ENCODE measurements at places on chromosomes 5 and 9.

DNA sequence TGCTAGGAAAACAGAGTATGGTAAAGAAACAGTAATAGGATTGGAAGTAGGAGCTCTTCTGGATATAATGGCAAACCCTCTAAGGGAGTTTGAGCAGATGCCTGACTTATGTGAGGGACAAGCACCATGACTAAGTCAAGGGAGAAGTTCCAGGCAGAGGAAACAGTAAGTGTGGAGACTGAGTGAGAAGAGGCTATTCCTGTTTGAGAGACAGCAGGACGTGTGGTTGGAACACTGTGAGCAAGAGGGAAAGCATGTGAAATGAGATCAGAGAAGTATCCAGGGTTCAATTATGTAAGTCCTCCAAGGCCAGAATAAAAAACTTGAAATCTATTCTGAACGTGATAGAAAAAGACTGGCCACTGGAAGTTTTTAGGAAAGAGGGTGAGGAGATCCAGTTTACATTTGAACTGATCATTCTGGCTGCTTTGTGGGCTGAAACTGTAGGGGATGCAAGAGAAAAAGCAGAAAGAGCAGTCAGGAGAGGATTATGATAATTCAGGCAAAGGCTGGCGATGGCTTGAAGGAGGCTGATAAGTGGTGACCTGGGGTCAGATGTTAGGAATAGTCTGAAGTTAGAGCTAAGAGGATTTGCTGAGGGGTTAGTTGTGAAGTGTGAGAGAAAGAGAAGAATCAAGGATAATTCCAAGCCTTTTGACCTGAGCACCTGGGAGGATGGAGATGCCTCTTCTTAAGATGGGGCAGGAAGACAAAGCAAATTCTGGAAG is 19.2 kb downstream of the DMAC1 start:
- no peak for DNase-seq

- no peak for DNase-seq
Observed at GRCh38 chr9:9963841-9964240, 649.0 kb downstream of the PTPRD start.

- no peak for DNase-seq
Observed at GRCh38 chr9:128553728-128554127, 1.3 kb downstream of the SPTAN1 start.

- DNase-seq, result no peak
Observed at GRCh38 chr5:10308844-10309243, 1.1 kb upstream of the CMBL start.

GRCh38 chr5:8391911-8392310 is 523.0 kb downstream of the MTRR start:
- DNase-seq, result no peak

DNA sequence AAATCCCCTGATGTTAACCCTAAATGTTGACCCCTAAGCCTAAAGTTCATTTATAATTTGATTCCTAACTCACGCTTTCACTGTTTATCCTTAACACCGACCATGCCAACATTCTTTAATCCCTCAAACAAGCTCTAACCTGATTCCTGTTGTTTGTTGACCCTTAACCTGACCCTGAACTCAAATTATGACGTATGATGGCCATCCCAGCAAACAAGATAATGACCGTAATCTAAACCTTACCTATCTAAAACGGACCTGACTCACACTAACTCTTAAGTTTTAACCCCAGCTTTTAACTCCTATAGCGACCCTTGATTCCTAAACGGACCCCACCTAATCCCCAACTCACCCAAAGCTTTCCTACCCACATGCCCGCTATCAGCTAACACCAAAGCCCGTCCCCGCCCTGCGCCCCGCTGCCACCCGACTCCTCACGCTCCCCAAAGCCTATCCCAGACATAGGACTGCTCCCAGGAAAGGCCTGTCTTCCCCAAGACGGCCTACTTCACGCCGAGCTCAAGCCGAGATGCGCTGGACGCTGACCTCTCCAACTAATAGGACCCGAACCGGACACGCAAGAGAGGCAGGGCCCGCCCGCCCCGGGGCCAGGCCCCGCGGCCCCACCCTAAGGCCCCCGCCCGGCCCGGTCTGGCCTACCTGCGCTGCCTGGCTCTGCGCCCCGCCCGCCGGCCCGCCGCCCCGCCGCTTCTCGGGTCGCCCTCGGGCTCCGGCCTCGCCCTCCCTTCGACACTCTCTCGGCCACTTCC is 395 bp downstream of the TLN1 start:
- DNase-seq, result no peak

DNA sequence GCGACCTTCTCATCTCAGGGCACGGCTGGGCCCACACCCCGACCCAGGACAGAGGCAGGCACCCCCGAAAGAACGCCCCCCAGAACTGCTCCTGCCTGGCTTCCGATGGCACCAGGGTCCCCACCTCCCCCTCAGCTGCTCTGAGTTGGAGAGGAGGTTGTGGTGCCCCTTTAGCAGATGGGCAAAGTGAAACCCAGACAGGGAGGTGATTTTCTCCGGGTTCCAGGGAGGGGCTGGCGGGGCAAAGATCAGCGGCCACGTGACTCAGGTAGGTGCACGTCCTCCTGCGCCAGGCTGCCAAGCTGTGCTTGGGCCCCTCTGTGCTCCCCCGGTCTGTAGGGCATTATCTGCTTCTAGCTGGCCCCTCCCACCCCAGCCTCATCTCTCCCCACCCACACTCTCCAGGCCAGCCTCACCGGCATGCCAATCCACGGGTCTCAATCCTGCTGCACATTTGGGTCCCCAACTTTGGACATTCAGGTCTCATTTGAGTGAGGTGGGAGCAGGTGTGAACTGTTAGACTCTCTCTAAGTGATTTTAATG is 85.1 kb upstream of the RAPGEF1 start:
- DNase-seq, result no peak

GRCh38 chr5:124997186-124997893 is 250.9 kb upstream of the ZNF608 start:
- no peak for DNase-seq

GRCh38 chr5:32261198-32261597 is 51.5 kb downstream of the MTMR12 start:
- no peak for DNase-seq

GRCh38 chr5:100446879-100447430 is 88.2 kb upstream of the FAM174A start:
- DNase-seq, result no peak

- no peak for DNase-seq
Observed at GRCh38 chr9:20340511-20340861, 281.8 kb downstream of the MLLT3 start.

DNA sequence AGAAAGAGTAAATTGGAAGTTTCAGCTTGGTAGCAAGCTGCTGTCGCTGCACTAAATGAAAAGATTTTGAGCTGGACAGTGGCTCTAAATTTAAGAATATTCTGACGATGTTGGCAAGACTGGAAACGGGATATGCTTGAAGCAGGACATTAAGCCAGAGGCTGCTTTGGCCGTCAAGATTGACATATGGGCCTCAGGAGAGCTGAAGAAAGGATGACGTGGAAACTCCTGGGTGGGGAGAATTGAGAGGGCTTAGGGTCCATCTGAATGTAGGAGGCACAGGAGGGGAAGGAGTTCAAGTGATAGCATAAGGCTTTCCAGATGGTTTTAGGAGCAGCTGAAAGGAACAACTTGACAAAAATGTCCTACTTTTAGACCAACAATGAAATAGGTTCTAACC is 108.9 kb downstream of the PAPPA start:
- no peak for DNase-seq

GRCh38 chr9:129374651-129375050 is 196.6 kb upstream of the IER5L start:
- no peak for DNase-seq

- no peak for DNase-seq
Observed at GRCh38 chr9:105993116-105993854, 298.9 kb downstream of the TMEM38B start.

DNA sequence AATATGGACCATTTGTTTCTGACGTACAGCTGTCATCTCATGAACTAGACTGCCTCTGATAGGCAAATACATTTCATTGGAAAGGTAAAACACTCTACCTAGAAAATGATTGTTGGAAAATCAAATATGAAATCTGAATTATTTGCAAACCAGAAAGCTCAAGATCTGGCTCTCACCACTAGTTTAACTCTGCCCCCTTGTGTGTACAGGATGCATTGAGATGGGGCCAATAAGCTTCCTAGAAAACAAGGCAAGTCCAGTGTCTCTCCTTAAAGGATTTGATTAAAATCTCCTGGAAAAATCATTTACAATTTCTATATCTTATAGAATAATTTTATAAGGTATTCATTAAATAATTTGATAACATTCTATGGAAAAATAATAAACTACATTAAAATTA is 311.9 kb upstream of the ANKH start:
- DNase-seq, result no peak

DNA sequence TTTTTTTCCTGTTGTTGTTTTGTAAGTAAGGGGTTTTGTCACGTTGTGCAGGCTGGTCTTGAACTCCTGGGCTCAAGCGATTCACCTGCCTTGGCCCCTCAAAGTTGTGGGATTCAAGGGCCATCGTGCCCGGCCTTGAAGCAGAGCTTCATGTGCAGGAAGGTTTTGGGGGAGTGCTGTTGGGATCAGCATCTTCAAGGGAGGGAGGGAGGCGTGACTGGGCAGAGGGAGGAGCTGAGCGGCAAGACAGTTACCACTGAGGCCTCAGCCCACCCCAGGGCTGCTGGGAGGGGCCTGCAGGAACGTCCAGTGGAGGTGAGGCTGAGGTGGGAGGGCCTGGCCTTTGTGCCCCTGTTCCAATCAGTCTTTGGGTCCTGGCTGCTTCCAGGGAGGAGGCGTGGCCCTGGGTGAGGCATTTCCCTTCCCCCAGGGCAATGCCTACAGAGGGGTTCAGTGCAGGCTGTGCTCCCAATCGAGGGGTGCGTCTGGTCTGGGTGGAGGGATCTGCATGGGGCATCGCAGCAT is 21.4 kb downstream of the OR2V1 start:
- DNase-seq, result no peak

GRCh38 chr5:32621256-32621655 is 35.9 kb downstream of the SUB1 start:
- no peak for DNase-seq

DNA sequence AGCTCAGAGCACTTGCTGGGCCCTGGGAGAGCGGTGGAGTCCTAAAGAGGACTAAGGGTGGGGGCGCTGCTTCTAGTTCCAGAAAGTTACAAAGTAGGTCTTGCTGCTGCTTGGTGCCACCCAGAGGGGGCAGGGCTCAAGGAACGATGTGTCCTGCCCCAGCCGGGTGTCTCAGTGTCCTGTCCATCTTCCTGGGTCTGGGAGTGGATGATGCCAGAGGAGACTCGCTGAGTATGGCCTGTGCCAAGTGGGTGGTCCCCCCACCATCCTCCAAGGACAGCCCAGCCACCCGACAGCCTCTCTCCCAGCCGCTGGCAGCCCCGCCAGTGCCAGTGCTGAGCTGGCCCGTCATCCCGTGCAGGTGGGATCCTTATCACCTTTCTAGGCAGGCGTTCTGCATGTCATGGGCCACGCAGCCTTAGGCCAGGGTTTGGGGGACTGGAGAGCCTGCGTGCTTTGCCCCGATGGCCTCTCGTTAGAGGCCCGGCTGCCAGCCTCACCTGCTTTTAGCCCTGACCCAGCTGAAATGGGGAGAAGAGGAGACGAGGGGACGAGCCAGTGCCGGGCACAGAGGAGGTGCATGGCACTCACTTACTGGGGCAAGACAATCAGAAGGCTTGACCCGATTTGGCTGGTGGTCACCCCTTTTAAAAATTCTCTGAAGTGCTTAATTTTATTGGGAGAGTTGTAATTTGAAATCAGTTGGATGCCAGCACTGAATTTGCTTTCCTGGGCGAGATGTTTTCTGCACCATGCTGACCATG is 5.6 kb downstream of the WNK2 start:
- no peak for DNase-seq

GRCh38 chr5:73436535-73437100 is 12.0 kb downstream of the FOXD1 start:
- DNase-seq, result no peak

DNA sequence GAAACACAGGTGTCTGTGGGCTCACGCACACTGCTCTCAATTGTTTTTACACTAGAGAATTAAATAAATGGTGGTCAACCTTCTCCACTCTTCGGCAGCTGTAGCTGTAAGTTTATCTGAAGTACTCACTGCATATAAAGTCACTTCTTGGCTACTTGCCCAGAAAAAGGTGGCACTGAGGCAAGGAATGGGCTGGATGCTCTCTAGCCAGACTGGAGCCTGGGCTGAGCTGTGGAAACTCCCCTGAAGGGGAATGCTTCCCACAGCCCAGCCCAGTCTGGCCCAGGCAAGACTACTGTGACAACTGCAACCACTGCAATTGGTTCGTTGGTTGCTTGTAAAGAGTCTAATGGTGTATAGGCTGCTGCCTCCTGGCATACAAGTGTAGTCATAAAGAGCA is 4.5 kb downstream of the LEAP2 start:
- DNase-seq, result no peak

DNA sequence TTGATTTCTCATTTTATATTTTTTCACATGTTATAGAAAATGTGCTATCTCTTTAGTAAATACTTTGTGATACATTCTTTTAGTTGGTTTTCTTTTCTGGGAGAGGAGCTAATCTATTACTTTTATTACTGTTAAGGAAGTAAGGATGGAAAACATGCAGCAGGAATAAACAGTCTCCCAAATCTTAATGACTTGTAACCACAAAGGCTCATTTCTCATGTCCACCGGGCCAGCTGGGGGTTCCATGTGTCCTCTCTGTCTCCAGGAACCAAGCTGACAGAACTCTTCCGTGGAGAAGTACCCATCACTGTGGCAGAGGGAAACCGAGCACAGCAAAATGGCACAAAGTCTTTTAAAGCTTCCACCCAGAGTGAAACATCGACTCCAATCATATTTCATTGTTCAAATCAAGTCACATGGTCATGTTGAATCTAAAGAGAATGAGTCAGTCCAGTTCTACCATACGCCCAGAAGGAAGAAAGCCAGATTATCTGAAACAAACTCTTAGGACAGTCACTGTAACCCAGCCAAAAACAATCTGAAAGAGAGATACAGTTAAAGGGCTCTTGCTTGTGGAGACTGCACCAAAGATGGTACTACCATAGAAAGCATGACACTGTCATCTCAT is 97.1 kb upstream of the CDH6 start:
- DNase-seq, result no peak

- DNase-seq, result no peak
Observed at GRCh38 chr9:131366761-131367401, 27.0 kb upstream of the PRRC2B start.

DNA sequence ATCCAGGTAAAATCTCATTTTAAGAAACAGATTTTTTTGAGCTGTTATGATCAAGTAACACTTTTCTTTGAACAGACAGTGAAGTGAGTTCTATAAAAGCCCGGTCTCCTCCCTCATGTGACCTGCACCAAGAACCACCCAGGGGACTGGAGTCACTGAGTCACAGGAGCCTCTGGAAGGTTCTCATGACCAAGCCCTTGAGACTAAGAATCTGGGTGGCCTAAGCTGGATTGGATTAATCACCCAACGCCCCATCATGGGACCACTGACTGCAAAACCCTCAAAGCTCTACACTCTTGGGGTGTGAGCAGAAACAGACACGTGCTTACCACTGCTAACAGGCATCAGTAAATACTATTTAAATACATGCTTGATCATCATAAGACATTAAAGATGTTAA is 48.4 kb downstream of the SECISBP2 start:
- no peak for DNase-seq

- DNase-seq, result no peak
Observed at GRCh38 chr5:123297198-123297831, 125.9 kb downstream of the CEP120 start.

GRCh38 chr5:122442938-122443337 is 130.9 kb downstream of the SNCAIP start:
- DNase-seq, result no peak

GRCh38 chr5:158807-159447 is 32.4 kb upstream of the LRRC14B start:
- DNase-seq, result no peak
